Stimulated activated CD4-positive, alpha-beta T cell treated with anti-CD3 and anti-CD28 coated beads, Interleukin-15, amount 100 ng/mL, for 1 hour (primary cell): ENCODE measurements at places on chromosomes 11 and 22.

GRCh38 chr22:22533417-22533816, 13.3 kb upstream of the ZNF280A start:
- DNase-seq, result no peak

GRCh38 chr22:44336962-44337677, 24.4 kb upstream of the SHISAL1 start:
- no peak for DNase-seq

DNA sequence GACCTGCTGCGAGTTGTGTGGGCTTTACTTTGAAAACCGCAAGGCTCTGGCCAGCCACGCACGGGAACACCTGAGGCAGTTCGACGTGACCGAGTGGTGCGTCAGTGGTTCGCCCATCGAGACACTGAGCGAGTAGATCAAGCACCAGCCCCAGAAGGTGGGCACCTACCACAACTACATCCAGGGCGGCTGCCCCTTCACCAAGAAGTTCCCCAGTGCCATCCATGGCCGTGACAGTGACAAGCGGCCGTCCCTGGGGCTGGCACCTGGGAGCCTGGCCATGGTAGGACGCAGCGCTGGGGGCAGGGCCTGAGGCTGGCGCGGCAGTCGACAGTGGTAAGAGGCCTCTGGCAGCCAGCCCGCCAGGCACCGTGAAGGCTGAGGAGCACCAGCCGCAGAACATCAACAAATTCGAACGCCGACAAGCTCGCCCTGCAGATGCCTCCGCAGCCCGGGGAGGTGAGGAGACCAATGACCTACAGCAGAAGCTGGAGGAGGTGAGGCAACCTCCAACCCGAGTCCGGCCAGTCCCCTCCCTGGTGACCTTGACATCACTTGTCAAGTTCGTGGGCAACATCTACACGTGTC, 545.2 kb upstream of the CCDC179 start:
- no peak for DNase-seq

DNA sequence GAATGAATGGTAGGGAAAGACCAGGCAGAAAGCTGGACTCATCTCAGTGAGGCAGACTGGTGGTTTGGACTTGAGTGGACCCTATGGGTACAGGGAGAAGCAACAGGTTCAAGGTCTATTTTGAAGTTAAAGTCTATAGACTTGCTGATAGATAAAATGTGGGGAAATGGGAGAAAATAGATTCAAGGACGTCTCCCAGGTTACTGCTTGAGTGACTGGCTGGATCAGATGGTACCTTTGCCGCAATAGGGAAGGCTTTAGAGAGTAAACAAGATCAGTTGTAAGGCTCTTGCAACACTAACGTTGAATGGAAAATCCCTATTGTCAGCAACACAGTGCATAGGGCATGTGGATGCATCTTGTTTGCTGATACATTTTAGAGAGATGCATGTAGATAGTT, 27.4 kb downstream of the SEZ6L start:
- no peak for DNase-seq

DNA sequence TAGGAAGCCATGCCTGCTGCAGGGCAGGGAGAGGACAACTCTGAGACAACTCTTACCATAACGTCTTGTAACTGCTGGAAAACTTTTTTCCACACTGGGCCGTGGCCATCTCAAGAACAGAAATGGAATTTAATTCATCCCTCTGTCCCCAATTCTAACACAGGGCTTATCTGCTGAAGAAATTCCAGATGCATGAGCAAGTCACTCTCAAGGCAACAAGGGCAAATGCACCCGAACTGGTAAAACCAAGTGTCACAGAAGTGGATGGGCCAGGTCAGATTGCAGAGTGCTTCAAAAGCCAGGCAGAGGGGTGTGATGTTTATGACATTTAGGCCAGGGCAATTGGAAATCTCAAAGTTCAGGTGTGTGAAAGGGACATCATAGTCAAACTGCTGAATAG, 7.4 kb downstream of the SMPD1 start:
- DNase-seq, result no peak

- DNase-seq, result no peak
These were observed 23.4 kb downstream of the NAV2 start for GRCh38 chr11:19735909-19736498.

- DNase-seq, result no peak
These were observed 1460.5 kb downstream of the TBC1D22A start for GRCh38 chr22:48222742-48223487.

DNA sequence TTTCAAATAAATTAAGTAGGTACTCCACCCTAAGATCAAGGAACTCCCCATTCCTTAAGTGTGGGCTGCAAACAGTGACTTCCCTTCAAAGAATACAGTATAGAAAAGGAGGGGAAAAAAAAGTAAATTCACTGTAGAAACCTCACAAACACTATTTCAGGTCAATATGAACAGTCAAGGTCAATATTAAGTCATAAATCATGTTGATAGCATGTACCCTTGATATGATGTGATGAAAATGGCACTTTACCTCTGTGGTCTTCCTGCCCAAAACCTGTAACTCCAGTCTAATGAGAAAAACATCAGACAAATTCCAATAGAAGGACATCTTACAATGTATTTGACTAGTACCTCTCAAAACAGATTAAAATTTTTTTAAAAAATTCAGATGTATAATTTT, 8.2 kb downstream of the CKAP5 start:
- no peak for DNase-seq

GRCh38 chr11:45266676-45267020, 19.5 kb downstream of the SYT13 start:
- DNase-seq, result no peak

DNA sequence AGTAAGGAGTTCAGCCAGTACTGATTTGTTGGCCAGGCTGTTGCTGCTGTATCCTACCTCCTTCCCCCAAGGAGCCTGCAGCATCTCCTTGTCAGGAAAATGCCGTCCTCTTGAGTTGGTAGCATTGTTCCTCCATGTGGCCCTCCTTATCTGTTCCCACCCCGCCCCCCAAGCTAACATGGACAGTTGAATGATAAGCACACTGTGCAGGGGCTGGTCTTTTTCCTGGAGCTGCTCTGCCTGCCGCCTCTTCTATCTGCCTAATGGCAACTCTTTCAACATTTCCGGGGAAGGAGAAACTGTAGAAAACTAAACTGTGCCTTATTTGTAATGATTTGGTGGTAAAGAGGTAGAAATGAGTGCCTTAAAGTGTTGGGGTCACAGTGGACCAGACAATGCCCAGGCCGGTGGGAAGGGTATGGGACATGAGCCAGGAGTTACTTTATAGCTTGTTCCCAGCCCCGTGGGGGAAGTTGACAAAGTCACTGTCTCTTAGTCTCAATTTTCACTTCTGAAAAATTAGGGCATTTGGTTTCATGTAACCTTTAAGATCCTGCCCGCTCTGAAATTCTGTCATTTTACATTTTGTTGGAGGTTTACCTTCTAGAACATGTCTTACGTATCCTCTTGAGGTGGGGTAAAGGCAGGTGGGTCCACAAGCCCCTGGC, 4.5 kb downstream of the FAM118A start:
- DNase-seq, result no peak
